ENCODE measurements at places on chromosomes 6 and 20.

DNA sequence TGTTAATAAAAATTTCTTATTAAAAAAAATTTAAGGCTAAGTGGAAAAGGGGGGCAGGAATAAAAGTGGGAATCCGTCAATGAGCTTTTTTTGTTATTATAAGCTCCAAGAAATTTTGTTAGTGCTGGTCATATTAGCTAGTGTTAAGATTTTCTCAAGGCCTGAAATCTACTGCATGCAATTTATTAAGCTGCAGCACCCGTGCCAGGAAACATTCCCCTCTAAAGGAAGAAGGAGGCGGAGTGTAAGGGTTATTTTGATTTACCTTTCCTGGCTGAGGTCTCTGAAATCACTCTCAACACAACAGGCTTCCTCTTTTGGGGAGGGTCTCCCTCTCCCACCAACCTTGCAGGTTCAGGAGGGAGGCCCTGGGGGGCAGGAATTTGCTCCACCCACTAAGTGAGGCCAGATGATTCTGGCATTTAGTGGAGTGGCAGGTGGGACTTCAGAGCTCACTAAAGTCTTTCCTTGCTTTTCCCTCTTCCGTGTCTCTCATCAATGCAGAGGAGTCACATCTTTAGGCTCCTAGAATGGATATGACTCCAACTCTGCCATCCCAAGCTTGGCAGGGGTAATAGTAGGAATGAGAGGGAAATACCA, 168.8 kb downstream of the BCAS1 start:
- DNase-seq = no peak

DNA sequence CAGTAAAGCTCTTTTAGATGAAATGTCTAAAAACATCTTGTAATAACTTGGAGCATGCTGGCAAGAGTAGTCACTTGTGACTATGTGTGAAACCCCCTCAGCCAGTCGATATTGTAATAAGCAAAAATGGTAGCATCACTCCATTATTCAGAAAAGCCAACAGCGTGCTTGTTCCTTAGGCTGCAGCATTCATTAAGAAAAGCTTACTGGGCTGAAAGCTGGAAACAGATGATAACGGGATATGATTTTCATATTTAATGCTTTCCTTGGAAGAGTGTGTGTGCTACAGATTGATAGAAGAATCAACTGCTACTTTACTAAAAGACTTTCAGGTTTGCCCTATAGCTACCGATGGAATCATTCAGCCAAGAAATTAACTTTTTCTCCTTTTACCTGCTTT, 20.3 kb downstream of the KIZ start:
- no peak for DNase-seq

- DNase-seq = no peak
Observed at GRCh38 chr6:11616200-11616611, 78.7 kb downstream of the TMEM170B start.

DNA sequence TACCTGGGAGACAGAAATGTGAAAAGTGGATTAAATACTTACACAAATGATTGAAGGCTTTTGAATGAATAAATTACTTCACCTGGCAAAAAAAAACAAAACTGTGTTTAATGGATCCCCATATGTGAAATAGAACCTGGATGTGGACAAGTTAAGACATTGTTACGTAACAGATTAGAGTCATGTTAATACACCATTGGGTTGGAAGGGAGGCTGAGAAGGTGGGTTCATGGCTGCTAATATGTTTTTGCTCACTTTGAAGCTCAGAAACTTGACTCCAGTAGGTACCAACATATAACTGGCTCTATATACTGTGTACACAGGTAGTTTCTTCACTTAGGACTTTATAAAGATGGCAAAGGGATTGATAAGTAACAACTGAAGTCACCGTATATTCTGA, 21.4 kb upstream of the TENT5A start:
- no peak for DNase-seq

- DNase-seq = no peak
Observed at GRCh38 chr20:63158845-63159244, 57.1 kb downstream of the YTHDF1 start.

DNA sequence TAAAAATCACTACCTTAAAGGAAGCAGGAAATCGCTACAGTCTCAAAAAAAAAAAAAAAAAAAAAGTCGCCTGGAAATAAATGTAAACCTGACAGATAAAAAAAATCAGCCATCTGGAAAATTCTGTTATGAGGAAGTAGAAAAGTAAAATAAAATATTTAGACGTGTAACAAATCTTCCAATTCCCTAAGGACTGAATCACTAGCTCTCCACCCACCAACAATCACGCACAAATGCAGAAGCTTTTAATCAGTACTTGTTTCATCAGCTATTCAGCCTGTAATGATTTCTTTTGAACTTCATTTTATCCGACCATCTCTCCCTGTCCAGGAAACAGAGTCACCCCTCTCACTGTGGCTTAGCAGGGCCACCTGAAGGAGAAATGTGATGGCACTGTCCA, 59.0 kb downstream of the SLC23A2 start:
- no peak for DNase-seq

DNA sequence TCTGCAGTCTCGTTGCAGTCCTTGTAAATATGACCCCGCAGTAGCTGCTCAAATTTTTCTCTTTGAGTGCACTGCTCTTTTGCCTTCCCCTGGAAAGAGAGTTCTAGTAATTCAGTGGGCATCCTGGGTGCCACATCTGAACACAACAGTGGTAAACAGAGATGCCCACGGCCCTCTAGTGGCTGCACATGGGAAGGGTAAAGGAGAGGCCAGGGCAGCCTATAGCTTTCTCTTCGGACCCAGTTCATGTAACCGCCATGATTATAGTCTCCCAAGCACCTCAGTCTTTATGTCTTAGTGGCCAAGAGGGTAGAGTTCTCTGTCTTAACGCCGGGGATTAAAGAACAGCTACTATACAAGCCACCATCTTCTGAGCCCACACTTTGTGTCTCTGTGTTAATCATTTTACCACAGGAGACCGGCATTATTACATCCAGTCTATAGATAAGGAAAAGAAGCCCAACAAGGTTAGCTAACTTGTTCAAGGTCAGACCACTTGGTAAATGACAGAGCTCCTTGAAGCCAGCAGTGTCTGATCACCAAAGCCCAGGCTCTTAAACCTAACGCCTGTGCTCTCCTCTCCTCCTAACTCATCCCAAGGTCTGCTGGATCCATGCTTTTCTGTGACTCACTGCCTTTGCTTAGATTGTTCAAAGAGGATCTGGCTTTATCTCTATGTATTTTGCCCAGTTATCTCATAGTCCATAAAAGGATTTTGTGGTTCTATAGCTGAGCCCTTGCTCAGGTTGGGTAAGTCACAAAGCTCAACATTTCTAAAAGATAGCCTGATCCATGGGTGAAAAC, 81.8 kb downstream of the ISM1 start:
- DNase-seq = no peak

GRCh38 chr6:22954749-22955385, 385.5 kb downstream of the HDGFL1 start:
- DNase-seq = no peak

- DNase-seq = no peak
Observed at GRCh38 chr20:39875492-39876110, 813.4 kb downstream of the MAFB start.

- no peak for DNase-seq
Observed at GRCh38 chr6:93008375-93008774, 411.0 kb downstream of the EPHA7 start.

GRCh38 chr6:92779746-92780145, 639.6 kb downstream of the EPHA7 start:
- no peak for DNase-seq

DNA sequence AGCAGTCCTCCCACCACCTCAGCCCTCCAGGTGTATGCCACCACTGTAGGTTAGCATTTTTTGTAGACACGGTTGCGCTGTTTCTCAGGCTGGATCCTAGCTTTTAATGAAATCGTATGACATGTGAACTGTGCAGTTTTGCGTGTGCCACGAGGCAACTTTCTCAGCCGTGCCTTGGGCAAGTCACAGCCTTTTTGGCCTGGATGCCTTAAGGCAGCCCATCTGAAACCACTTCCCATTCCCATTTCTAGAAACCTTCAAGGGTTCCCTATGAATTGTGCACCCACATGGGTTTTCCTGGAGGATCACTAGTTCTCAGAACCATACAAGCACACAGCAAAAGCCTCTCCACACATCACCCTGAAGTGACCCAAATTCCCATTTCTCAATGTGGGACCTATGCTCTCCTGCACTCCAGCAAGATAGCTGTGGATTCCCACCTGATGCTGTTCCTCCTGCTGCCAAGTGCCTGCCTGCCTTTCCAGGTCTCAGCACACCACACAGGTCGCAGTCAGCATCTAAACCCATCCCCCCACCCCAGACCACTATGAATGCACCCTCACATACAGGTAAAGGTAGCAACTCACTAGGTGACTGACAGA, 28.9 kb downstream of the SNX5 start:
- DNase-seq = no peak

GRCh38 chr6:2615251-2615650, 135.5 kb downstream of the MYLK4 start:
- DNase-seq = no peak
